NCI-H2171 treated with DMSO at 0.1 percent for 48 hours (cell line): ENCODE measurements at places on chromosomes 16 and 17.

DNA sequence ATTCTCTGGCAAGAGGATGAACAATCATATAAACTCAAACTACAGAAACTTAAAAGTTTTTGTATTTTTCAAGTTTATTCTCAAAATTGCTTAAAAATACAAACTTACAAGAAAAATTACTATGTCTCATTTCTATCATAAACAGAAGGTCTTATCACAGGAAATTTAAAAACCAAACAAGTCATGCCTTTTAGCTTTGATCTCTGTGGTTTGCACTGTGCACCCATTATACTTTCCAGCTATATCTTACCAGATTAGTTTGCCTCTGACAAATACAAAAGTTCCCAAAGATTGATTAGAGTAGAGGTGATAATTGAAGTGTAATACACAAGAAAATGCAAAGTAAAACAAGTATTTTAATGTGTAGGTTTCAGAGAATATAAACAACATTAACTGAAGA is 117.4 kb downstream of the MYO1D start:
- DNase-seq = no peak

- DNase-seq = no peak
Observed at GRCh38 chr16:23194497-23195221, 12.1 kb downstream of the SCNN1G start.

DNA sequence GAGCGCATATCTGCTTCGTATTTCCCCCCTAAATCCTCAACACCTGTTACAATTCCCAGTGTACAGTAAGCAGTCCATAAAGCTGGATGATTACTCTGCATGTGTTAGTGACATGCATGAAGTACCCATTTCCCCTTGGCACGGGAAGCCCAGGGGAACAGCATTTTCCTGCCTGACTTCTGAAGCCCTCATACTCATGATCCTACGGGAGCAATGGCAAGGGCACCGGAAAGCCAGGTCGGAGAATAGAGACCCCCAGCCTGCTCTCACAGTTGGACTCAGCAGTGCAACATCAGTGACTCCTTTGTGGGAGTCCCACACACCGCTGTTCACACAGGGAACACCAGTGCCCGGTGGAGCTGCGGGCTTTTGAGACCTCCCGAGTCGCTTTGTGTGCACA is 336.9 kb downstream of the CDH13 start:
- DNase-seq = no peak

- no peak for DNase-seq
Observed at GRCh38 chr17:74250324-74250995, 23.6 kb upstream of the DNAI2 start.

GRCh38 chr16:35194681-35195080 is 1735.3 kb downstream of the TP53TG3F start:
- DNase-seq = no peak
